Activated CD8-positive, alpha-beta T cell treated with anti-CD3 and anti-CD28 coated beads for 36 hours (primary cell): ENCODE measurements at places on chromosomes 1 and 21. TPM values are rescaled to one million over a fixed set of nuclear protein-coding genes. Genes with fewer than 3 reads are reported as not detected.

The CASQ2 gene
- total RNA-seq, result not detected

The PRAMEF1 gene
- total RNA-seq, result not detected

The OLFML2B gene
- not detected for total RNA-seq

The UTS2 gene
- total RNA-seq, result not detected

The LELP1 gene
- total RNA-seq, result not detected

The PLA2G2C gene
- total RNA-seq, result 0.29 TPM
